DMS79 treated with DMSO at 0.1 percent for 48 hours (cell line): ENCODE measurements at places on chromosomes 11 and 22.

GRCh38 chr22:48567213-48567975 is 1260.3 kb downstream of the BRD1 start:
- peak; percentile 68 for DNase-seq

DNA sequence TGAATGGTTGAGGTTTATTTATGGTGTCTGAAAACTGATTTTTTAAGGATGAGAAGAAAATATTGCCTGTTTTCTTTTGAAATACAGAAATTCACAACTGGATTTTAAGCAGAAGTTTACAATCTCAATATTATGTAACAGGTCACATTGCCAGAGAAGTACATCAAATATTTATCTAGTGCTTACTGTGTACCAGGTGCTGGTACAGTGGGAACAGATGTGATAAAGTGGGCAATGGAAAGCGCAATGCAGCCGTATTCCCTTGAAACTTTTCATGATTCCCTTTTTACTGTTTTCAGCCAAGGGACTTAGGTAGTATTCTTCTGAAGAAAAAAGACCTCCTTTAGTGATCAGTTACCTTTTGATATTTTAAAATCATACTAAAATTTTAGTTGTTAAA is 49.6 kb downstream of the TTC17 start:
- DNase-seq, result no peak

GRCh38 chr11:117816846-117817367 is 7.6 kb downstream of the FXYD2 start:
- DNase-seq, result no peak

DNA sequence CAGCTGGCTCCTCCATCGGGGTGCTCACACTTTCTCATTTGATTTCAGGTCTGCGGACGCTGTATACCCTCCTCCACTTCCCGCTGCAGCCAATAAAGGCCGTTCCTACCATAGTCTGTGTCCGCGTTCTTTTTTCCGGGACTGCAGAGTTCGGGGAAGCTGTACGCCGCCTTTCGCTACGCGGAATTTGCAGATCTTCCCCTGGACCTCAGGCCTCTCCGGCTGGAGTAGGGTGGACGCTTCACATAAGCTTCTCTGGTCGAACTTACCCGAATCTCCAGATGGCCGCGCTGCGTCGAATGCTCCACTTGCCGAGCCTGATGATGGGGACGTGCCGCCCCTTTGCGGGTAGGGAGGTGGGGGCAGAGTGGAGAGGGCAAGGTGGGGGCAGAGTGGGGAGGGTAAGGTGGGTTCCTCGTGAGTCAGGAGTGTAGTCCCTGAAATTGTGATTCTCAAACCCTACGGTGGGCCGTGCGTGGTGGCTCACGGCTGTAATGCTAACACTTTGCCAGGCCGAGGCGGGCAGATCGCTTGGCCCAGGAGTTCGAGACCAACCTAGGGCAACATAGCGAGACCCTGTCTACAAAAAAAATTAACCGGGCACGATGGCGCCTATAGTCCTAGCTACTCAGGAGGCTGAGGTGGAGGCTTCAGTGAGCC is 617 bp downstream of the CSKMT start:
- no peak for DNase-seq

GRCh38 chr11:31959716-31960115 is 131.2 kb upstream of the RCN1 start:
- no peak for DNase-seq
